CD8-positive, alpha-beta memory T cell (primary cell): ENCODE measurements at places on chromosomes 5 and 9. TPM values are rescaled to one million over a fixed set of nuclear protein-coding genes. Genes with fewer than 3 reads are reported as not detected.

Gene PTGER4
- total RNA-seq, result 53.9 TPM

Gene CAVIN4
- total RNA-seq, result 0.20 TPM

Gene CDC20B
- not detected for total RNA-seq

Gene TMEM252
- not detected for total RNA-seq

Gene SPAG8
- 1.8 TPM for total RNA-seq

Gene OR2Y1
- not detected for total RNA-seq

Gene GADD45G
- 2.6 TPM for total RNA-seq

Gene ADGRD2
- not detected for total RNA-seq

Gene ZCCHC7
- 25.6 TPM for total RNA-seq

Gene CCDC180
- total RNA-seq, result 3.2 TPM

Gene LEAP2
- total RNA-seq, result 2.7 TPM

Gene SLCO4C1
- total RNA-seq, result 0.11 TPM

Gene NKD2
- total RNA-seq, result 0.48 TPM

Gene LECT2
- total RNA-seq, result not detected

Gene RLN1
- 1.1 TPM for total RNA-seq

Gene TMEM8B
- 3.0 TPM for total RNA-seq

Gene TTC33
- 25.3 TPM for total RNA-seq

Gene BRD3
- 35.5 TPM for total RNA-seq

Gene PCDHAC2
- not detected for total RNA-seq

Gene SLC46A2
- not detected for total RNA-seq

Gene SHC3
- total RNA-seq, result not detected

Gene SNCAIP
- total RNA-seq, result not detected

Gene ANKRD31
- 0.66 TPM for total RNA-seq

Gene GDNF
- not detected for total RNA-seq

Gene ENDOG
- total RNA-seq, result 22.3 TPM

Gene ADGRV1
- total RNA-seq, result 0.33 TPM

Gene IFNK
- not detected for total RNA-seq

Gene PIGO
- 32.1 TPM for total RNA-seq

Gene CTXN3
- total RNA-seq, result not detected

Gene QRFP
- not detected for total RNA-seq

Gene SLIT3
- 0.72 TPM for total RNA-seq

Gene GBGT1
- total RNA-seq, result 2.6 TPM

Gene ANXA2R
- 6.8 TPM for total RNA-seq

Gene NELFB
- total RNA-seq, result 67.5 TPM

Gene ASS1
- total RNA-seq, result 2.3 TPM

Gene GLRA1
- total RNA-seq, result not detected

Gene HTR4
- total RNA-seq, result not detected

Gene IDNK
- 6.3 TPM for total RNA-seq

Gene PCDHB8
- not detected for total RNA-seq

Gene ARSI
- not detected for total RNA-seq

Gene NIPBL
- total RNA-seq, result 55.0 TPM

Gene HRCT1
- total RNA-seq, result not detected

Gene CORO2A
- 5.1 TPM for total RNA-seq
